Immature natural killer cell (primary cell): ENCODE measurements at places on chromosomes 3 and 15. TPM values are rescaled to one million over a fixed set of nuclear protein-coding genes. Genes with fewer than 3 reads are reported as not detected.
A peak's percentile ranks its signal among the peaks of the same experiment; 100 is the strongest.

SOX14 gene
- polyA plus RNA-seq = not detected

- H3K27ac ChIP-seq = no peak overlapping the region
- H3K4me1 ChIP-seq = no peaks in the 10 kb centered on the region
- H3K4me3 ChIP-seq = no peak overlapping the region
- peaks cover 4% of the 10 kb centered on the region for H3K27me3 ChIP-seq
- H3K36me3 ChIP-seq = peaks cover 27% of the 10 kb centered on the region
- DNase-seq = no peak
Measured at GRCh38 chr3:14472471-14473351, 67.4 kb downstream of the GRIP2 start.

PAK6 gene
- polyA plus RNA-seq = 2.0 TPM

C3orf80 gene
- polyA plus RNA-seq = not detected

CHRNB4 gene
- not detected for polyA plus RNA-seq

DNA sequence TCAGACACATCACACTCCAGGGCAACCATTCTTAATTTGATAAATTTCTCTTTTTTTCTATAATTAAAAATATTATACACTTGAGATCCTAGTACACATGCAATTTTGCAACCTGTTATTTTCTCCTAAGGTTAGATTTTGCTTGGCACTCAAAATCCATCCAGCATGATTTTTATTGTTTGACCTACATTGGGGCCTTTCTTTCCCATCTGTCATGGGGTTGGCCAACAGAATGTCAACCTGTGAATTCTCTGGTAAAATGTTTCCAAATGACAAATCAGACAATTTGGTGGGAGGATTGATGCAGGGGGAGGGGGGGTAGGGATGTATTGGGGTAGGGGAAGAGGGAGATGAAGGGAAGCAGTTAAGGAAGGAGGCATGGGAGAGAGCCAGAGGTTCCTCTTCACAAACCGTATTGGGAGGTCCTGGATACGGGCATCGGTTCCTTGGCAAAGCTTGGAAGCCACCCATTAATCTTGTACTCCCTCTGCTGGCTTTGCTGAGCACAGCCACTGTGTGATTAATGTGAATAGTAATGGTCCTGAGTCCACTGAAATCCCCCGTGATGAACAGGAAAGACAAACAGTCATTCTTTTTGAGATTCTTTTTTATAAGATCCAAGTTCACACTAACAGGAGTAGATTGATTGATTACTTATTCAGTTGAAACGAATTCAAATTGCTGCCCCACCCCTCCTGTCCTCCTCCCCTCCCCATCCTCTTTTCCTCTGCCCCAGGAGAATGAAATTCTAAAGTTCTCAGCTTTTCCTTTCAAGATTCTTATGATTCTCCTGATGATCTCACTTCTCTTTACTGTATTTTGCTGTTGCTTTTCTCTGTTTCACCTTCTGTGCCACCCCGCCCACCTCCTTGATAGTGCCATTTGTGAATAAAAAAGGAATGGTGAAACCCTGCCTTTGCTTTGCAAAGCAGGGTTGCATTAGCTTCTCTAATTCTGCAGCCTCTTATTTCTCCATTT, 82.2 kb upstream of the SLC25A26 start:
- H3K27me3 ChIP-seq = peaks cover 4% of the 10 kb centered on the region
- no peaks in the 10 kb centered on the region for H3K36me3 ChIP-seq
- H3K4me3 ChIP-seq = no peak overlapping the region
- H3K4me1 ChIP-seq = no peaks in the 10 kb centered on the region
- H3K27ac ChIP-seq = no peak overlapping the region
- no peak for DNase-seq

GRCh38 chr15:98983334-98983733, 24.3 kb downstream of the PGPEP1L start:
- no peak overlapping the region for H3K4me3 ChIP-seq
- peaks cover 3% of the 10 kb centered on the region for H3K4me1 ChIP-seq
- DNase-seq = no peak
- H3K27ac ChIP-seq = no peak overlapping the region

CIDEC gene
- not detected for polyA plus RNA-seq

- peaks cover 16% of the 10 kb centered on the region for H3K4me1 ChIP-seq
- H3K36me3 ChIP-seq = no peaks in the 10 kb centered on the region
- H3K27me3 ChIP-seq = peaks cover 3% of the 10 kb centered on the region
- H3K4me3 ChIP-seq = no peak overlapping the region
- no peak for DNase-seq
Measured at GRCh38 chr3:12334786-12335185, 45.9 kb downstream of the PPARG start.

GRCh38 chr3:114856835-114857234, 290.3 kb downstream of the ZBTB20 start:
- peak overlapping the region; percentile 58 for H3K27ac ChIP-seq
- no peaks in the 10 kb centered on the region for H3K36me3 ChIP-seq
- no peak for DNase-seq

MBNL1 gene
- polyA plus RNA-seq = 286 TPM

DNA sequence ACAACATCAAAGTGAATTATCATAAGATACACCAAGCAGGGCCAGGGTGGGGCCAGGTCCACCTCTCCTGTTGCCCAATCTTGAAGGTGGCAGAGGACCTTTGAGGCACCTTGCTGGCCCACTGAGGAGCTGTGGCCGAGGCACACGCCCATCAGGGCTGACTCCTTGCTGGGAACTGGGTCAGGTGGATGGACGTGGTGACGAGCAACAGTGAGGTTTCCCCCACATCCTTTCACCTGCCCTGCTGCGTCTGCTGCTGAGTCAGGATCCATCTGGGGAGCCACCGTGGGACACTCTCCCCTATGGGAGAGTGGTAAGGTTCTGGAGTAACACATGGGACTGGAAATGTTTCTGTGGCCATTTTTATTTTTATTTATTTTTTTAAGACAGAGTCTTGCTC, 17.3 kb upstream of the FURIN start:
- peak overlapping the region; percentile 91 for H3K4me3 ChIP-seq
- peaks cover 50% of the 10 kb centered on the region for H3K4me1 ChIP-seq
- peak; percentile 47 for DNase-seq
- peak overlapping the region; percentile 98 for H3K27ac ChIP-seq
- peaks cover 11% of the 10 kb centered on the region for H3K27me3 ChIP-seq

GRCh38 chr3:194705227-194705626, 19.5 kb downstream of the FAM43A start:
- peaks cover 2% of the 10 kb centered on the region for H3K27me3 ChIP-seq
- no peaks in the 10 kb centered on the region for H3K4me1 ChIP-seq
- no peak overlapping the region for H3K4me3 ChIP-seq
- no peak for DNase-seq
- H3K27ac ChIP-seq = no peak overlapping the region

DNA sequence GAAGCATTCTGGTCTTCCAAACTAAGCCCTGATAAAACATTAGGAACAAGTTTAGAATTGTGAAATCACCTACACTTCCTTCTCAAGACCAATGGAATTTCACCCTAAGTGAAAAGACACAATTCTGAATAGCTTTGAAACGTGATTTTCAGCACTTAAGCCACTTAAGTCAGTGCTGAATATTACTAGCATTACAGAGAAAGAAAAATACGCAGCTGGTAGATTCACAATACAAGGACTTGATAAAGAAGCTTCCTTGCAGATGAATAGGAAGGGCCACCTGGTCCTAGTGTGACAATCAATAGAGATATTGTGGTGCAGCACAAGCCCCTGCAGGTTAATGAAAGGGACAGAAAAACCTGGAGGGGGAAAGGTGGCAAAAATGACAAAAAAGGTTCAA, 353.1 kb upstream of the ALCAM start:
- no peak overlapping the region for H3K27ac ChIP-seq
- H3K4me3 ChIP-seq = no peak overlapping the region
- DNase-seq = no peak
- H3K27me3 ChIP-seq = no peaks in the 10 kb centered on the region
- no peaks in the 10 kb centered on the region for H3K4me1 ChIP-seq

POLQ gene
- polyA plus RNA-seq = not detected

MYL3 gene
- polyA plus RNA-seq = not detected

DNA sequence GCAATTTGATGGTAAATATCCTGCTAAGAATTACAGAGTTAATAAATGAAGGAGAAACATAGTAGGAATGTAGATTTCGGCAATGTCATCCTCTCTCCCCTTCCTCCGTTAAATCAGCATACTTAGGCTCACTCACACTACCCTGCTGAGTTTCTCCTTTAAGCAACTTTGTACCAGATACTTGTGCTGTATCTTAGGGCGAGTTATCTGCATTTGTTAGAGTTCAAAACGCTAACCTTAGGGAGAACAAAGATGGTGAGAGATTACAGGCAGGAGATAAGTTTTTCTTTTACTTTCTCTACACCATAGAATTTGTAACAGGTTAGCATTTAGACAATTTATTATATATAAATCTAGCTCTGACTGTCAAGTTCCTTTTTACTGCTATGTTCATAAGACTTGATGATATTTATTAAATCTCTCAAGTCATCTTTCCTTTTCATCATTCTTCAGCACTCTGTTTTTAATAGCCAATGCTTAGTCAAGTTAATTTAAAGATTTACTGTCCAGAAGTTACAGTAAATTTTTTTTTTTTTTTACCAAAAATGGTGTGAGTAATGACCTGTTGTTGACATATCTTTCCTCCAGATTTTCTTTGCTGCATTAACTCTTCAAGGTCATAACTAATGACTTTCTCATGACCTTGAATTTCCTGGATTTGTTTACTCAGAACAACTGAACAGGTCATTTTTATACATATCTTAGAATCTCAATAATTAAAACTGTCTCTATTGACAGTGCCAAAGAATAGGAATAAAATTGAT, 22.2 kb downstream of the SUCNR1 start:
- peaks cover 48% of the 10 kb centered on the region for H3K4me1 ChIP-seq
- peak overlapping the region; percentile 88 for H3K27ac ChIP-seq
- no peaks in the 10 kb centered on the region for H3K36me3 ChIP-seq
- H3K4me3 ChIP-seq = peak overlapping the region; percentile 63
- no peaks in the 10 kb centered on the region for H3K27me3 ChIP-seq
- DNase-seq = peak; percentile 47

SH2D7 gene
- not detected for polyA plus RNA-seq

DNA sequence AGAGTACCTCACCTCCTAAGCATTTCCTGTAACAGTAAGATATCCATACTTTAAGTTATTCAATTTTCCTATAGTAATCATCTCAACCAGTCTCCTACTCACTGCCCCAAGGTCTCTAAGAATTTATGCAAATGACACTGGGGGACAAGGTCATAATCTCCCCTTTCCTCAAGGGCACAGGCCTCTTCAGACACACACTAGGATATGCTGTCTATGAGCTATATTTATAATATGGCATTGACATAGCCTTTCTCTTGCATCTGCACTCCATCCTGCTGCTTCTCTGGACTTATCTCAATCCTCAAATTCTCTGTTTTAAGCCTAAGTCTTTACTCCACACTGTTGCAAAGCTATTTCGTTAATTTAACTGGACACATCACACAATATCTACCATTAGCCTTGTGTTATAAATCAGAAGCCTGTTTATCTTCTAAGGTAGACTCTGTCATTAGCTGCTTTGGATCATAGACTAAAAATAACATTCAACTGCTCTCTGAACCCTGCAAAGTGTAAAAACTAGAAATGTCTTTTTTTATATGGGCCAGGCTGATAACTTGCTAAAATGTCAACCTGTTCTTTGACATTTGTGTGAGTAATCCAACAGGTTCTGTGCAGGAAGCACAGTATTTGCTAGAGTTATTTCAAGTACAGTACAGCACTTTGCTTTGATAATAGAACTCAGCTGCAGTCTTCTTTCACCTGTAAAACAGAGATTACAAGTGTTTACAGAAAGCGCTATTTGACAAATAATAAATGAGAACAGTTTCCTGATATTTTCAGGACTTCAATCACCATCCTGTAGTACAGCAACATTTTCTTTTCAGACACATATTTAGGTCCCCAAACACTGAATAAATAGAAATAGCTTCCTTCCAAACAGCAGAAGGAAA, 17.8 kb upstream of the SEC62 start:
- H3K36me3 ChIP-seq = no peaks in the 10 kb centered on the region
- H3K4me3 ChIP-seq = no peak overlapping the region
- H3K27me3 ChIP-seq = no peaks in the 10 kb centered on the region
- no peak for DNase-seq
- no peaks in the 10 kb centered on the region for H3K4me1 ChIP-seq

- H3K27ac ChIP-seq = no peak overlapping the region
- H3K36me3 ChIP-seq = no peaks in the 10 kb centered on the region
- H3K4me3 ChIP-seq = no peak overlapping the region
Measured at GRCh38 chr3:134001251-134001650, 28.5 kb downstream of the SLCO2A1 start.

GRCh38 chr3:156664831-156665178, 9.6 kb upstream of the TIPARP start:
- no peak for DNase-seq
- no peaks in the 10 kb centered on the region for H3K36me3 ChIP-seq
- H3K27ac ChIP-seq = peak overlapping the region; percentile 95
